ENCODE measurements at places on chromosomes 7 and 10. TPM values are rescaled to one million over a fixed set of nuclear protein-coding genes. Genes with fewer than 3 reads are reported as not detected.
A peak's percentile ranks its signal among the peaks of the same experiment; 100 is the strongest.

- DNase-seq = no peak
- no peaks in the 10 kb centered on the region for H3K4me1 ChIP-seq
- no peak overlapping the region for H3K4me3 ChIP-seq
- H3K27me3 ChIP-seq = no peaks in the 10 kb centered on the region
- no peak overlapping the region for H3K27ac ChIP-seq
Observed at GRCh38 chr7:145143685-145144084, 307.8 kb upstream of the TPK1 start.

DNA sequence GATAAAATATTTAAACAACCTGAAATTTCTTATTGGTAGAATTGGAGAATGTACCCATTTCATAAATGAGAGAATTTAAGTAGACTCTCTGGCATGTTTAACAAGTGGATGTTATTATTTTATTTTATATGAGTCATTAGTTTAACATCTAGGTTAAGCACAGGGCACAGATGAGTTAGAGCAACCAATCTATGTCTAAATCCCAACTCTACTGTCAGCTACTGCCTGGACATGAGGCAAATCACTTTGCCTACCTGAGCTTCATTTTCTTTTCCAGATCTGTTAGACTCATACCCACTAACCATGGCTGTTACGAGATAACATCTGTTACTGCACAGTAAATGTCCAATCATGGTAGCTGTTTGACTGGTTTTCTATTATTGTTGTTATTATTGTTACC is 251.1 kb downstream of the INHBA start:
- no peaks in the 10 kb centered on the region for H3K36me3 ChIP-seq
- no peak for DNase-seq
- no peak overlapping the region for H3K27ac ChIP-seq
- no peaks in the 10 kb centered on the region for H3K4me1 ChIP-seq

GRCh38 chr10:95756041-95756761 is at the start of gene ENTPD1:
Gene ENTPD1, plus strand, starts transcription at chr10:95756163. Its CDS starts 77 bp downstream, at chr10:95756240.
- peak within 1 kb of the TSS; percentile 34 for H3K27ac ChIP-seq
- DNase-seq = no peak
- peaks cover 19% of the 10 kb centered on the region for H3K27me3 ChIP-seq
- peaks cover 6% of the 10 kb centered on the region for H3K4me1 ChIP-seq

DNA sequence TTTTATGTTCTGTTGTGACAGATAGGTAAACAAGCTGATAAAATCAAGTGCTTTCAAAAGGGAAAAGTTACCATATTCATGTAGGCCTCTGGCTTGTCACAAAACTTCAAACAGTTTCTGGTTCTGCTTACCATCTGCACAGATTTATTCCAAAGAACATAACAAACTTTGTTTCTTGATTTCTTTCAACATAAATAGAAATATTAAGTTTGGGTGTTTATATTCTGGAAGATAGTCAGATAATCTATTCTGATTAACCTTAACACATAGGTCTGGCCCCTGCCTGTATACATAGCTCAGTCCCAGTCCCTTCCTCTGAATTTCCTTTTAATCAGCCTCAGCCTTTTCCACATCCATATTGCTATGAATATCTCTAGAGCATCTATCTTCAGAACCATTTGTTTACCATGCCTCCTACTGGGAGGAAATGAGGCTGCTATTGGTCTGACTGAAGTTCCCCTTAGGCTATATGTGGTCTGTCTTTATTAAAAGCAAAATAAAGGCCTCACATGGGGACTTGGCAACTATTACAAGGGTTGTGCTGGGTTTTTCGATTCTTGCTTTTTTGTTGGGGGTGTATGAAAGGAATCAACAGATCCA is 319.0 kb downstream of the HPSE2 start:
- H3K27me3 ChIP-seq = no peaks in the 10 kb centered on the region
- H3K36me3 ChIP-seq = no peaks in the 10 kb centered on the region
- no peak for DNase-seq
- H3K4me3 ChIP-seq = no peak overlapping the region
- H3K27ac ChIP-seq = no peak overlapping the region

- H3K36me3 ChIP-seq = no peaks in the 10 kb centered on the region
- H3K4me3 ChIP-seq = no peak overlapping the region
- H3K27ac ChIP-seq = no peak overlapping the region
Observed at GRCh38 chr10:73900064-73900463, 10.9 kb upstream of the PLAU start.

- DNase-seq = no peak
- H3K27ac ChIP-seq = no peak overlapping the region
- no peaks in the 10 kb centered on the region for H3K36me3 ChIP-seq
- no peaks in the 10 kb centered on the region for H3K4me1 ChIP-seq
- H3K27me3 ChIP-seq = no peaks in the 10 kb centered on the region
Observed at GRCh38 chr10:1315178-1315577, 259.0 kb downstream of the WDR37 start.

- H3K27ac ChIP-seq = no peak overlapping the region
- H3K27me3 ChIP-seq = no peaks in the 10 kb centered on the region
- no peak for DNase-seq
- H3K36me3 ChIP-seq = no peaks in the 10 kb centered on the region
- no peaks in the 10 kb centered on the region for H3K4me1 ChIP-seq
Observed at GRCh38 chr7:14340393-14341074, 351.1 kb upstream of the ETV1 start.

- DNase-seq = no peak
- H3K27me3 ChIP-seq = no peaks in the 10 kb centered on the region
- H3K27ac ChIP-seq = no peak overlapping the region
- no peaks in the 10 kb centered on the region for H3K36me3 ChIP-seq
- no peak overlapping the region for H3K4me3 ChIP-seq
Observed at GRCh38 chr7:77566421-77566820, 29.3 kb downstream of the PTPN12 start.

GRCh38 chr7:11458736-11459483 is 373.1 kb downstream of the THSD7A start:
- H3K27ac ChIP-seq = no peak overlapping the region
- DNase-seq = no peak
- no peaks in the 10 kb centered on the region for H3K4me1 ChIP-seq
- no peaks in the 10 kb centered on the region for H3K36me3 ChIP-seq
- no peak overlapping the region for H3K4me3 ChIP-seq

DNA sequence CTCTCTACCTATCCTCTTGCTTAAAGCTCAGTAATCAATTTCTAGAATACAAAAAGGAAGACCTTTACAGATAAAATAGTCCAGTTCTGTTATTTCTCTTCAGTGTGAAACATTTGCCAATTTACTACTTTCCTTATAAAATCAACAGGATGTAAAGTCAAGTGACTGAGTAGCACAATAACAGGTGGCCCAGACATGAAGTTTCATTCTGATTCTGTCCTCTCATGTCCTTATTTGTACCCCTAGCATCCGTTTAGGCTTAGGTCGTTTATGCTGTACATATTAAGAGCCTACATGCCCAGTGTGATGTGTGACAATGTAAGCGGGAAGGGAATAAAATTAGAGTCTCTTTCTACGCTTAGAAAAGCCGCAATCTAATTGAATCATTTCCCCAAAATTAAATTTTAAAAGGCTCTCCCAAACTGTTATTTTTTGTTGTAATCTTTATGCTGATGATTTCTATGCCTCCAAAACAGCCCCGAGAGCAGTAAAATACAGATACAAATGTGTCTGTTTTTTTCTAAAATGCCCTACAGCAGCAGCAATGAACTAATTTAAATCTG is 29.1 kb downstream of the EPC1 start:
- peak overlapping the region; percentile 71 for H3K27ac ChIP-seq
- no peaks in the 10 kb centered on the region for H3K27me3 ChIP-seq
- peaks cover 88% of the 10 kb centered on the region for H3K4me1 ChIP-seq
- DNase-seq = peak; percentile 43
- H3K4me3 ChIP-seq = peak overlapping the region; percentile 7

- H3K27ac ChIP-seq = no peak overlapping the region
- H3K36me3 ChIP-seq = peaks cover 11% of the 10 kb centered on the region
- H3K27me3 ChIP-seq = no peaks in the 10 kb centered on the region
Observed at GRCh38 chr10:96168546-96168945, 38.4 kb downstream of the ZNF518A start.

DNA sequence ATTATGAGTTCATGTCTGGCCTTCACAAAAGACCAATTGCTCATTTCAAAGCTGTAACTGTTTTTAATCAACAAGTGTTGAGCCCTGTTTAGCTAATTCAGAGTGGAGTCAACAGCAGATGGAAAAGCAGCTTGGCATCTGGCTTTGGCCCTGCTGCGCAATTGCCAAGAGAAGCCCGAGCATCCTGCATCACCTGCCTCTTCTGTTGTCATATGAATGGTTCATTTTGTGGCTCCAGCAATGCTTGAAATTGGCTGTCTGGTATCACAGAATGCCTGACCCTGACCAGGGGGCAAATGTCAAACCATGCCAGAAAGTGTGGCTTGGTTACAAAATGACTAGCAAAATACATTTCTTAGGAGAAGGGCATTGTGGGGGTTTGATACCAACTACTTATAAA is 296.5 kb upstream of the PHF14 start:
- DNase-seq = no peak
- no peak overlapping the region for H3K4me3 ChIP-seq
- no peaks in the 10 kb centered on the region for H3K36me3 ChIP-seq

Gene DYNC1I1
- total RNA-seq = not detected

Gene RBM20
- total RNA-seq = 0.72 TPM

Gene INTS1
- 100 TPM for total RNA-seq

Gene EBLN1
- total RNA-seq = not detected

Data from activated CD8-positive, alpha-beta T cell treated with anti-CD3 and anti-CD28 coated beads for 36 hours (primary cell).